ENCODE measurements at places on chromosomes 1 and 21.

- DNase-seq, result no peak
Observed at GRCh38 chr1:116852367-116852766, 57.3 kb upstream of the PTGFRN start.

GRCh38 chr21:14600569-14601297 is 54.6 kb upstream of the SAMSN1 start:
- no peak for DNase-seq

DNA sequence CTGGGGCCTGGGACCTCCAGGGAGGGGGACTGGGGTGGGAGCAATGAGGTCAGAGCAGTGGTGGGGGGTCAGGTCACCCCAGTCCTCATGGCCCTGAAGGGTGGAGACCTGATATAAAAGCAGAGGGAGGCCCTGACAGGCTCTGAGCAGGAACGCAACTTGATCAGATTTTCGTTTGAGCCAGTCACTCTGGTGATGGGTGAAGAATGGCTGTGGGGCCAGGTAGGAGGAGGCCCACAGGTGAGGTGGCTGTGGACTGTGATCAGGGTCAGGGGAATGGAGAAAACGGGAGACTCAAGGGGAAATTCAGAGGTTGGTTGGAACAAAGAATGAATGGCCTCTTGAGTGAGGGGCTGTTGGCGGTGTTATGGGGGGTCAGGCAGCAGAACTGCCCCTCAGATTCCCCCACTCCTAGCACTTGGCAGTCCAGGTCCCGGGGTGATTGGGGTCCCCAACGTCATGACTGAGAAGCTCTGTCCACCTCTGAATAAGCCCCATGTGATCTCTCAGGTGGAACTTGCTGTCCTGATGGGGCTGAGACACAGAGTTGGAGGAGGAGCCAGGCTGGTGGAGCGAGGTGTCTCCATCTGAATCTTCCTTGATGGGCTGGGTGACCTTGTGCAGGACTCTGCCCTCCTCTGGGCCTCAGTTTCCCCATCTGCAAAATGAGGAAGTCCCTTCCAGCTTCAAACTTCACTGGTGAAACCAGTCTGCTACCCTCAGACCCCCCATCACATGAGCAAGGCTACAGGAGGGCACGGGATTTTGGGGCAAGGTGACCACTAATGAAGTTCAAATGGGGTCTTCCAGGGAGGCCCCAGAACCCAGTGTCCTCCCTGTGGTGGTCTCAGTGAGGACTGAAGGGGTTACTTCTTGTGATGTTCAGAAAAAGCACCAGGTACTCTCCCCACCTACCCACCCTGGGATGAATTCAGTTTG is 683.0 kb downstream of the MATN1 start:
- no peak for DNase-seq

- no peak for DNase-seq
Observed at GRCh38 chr1:147207192-147207591, 17.9 kb downstream of the FMO5 start.

DNA sequence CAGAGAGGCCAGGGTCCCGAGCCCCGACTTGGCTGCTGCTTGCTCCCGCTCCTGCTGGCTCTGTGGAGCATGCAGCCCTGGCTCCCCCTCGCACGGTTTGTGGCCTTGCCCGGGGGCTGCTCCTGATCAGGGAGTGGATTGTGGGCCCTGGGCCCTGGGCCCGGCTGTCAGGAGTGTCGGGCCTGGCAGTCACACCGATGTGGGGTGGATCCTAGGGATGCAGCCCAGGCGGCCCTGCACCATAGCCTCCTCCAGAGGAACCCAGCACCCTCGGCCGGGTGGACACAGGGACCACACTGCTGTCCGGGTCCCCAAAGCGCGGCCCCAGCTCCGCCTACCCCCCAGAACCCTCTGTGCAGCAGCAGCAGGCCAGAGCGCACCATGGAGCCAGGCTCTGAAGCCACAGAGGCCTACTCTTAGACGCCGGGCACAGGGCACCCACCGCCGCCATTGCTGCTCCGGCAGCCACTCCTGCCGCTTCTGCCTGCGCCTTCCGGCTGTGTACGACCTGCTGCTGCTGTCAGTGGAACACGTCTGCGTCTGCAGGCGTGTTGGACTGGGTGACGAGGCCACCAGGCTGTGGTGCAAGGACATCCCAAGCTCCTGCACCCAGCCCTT is 9.4 kb downstream of the SLX9 start:
- DNase-seq, result no peak

DNA sequence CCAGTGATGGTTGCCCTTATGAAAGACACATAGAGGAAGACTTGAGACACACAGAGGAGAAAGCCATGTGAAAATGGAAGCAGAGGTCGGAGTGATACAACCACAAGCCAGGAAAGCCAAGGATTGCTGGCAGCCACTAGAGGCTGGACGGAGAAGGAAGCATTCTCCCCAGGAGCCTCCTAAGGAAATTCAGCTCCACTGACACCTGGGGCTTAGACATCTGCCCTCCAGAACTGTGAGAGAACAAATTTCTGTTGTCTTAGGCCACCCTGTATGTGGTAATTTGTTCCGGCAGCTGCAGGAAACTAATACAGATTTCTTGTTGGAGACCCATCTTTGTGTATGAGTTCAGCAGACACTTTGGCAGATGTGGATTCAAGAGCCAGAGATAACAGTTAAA is 126.9 kb upstream of the ATP1A1 start:
- DNase-seq, result no peak
